ENCODE measurements at places on chromosomes 4 and X.
A peak's percentile ranks its signal among the peaks of the same experiment; 100 is the strongest.

DNA sequence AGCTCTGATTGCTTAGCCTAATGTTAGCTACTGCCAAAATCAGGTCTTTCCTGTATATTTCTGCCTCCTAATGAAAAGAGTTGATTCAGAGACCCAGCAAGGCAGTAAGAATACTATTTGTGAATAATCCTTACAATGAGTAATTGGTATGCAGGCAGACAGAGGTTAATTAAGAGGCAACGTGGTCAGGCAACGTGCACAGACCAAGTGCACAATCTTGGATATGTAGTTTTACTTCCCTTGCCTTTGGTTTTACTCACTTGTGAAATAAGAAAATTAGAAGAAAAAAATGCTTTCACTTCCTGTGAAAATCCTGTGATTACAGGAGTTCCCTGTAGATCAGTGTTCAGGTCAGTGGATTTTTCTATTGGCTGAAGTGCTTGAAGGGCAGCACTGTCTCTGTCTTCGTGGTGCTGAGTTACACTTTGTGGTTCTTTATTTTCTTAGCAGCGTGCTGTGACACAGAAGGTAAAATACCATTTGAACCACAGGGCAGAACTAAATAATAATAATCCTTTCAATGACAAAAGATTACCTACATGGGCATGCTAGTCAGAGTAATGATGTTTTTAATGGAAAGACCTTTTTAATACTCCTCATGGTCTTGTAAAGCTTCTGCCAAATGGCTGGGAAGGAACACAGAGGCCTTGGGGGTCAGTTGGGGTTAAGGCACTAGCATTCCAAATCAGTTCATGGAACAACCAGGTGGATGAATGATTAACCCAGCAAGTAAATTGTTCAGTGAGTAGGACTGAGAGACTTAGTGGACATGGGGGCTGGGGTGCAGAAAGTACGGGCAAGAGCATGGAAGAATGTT is 430.9 kb downstream of the MAPK10 start:
- DNase-seq = peak; percentile 76

- DNase-seq = peak; percentile 42
These were observed 164.0 kb downstream of the SH3KBP1 start for GRCh38 chrX:19723427-19723826.

DNA sequence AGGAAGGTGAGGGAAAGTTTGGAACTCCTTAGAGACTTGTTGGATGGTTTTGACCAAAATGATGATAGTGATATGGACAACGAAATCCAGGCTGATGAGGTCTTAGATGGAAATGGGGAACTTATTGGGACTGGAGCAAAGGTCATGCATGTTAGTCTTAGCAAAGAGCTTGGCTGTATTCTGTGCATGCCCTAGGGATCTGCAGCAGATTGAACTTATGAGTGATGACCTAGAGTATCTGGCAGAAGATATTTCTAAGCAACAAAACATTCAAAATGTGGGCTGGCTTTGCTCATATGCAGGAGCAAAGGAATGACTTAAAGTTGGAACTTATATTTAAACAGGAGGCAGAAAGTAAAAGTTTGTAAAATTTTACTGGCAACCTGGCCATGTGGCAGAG is 489.3 kb upstream of the DIPK2B start:
- no peak for DNase-seq

DNA sequence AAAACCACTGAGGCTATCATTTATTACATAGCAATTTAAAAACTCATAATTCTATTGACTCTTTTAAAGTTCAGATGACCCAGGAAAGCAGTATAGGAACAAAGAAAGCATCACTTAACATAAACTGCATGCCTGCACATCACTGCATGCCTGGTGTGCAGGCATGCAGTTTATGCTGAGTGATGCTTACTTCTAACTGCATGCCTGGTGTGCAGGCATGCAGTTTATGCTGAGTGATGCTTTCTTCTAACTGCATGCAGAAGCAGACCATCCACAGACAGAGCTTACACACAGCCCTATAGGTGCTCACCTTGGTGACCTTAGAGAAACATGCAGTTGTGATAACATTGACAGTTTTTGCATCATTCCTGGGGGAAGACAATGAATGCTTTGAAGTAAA is 17.0 kb downstream of the SDAD1 start:
- DNase-seq = no peak

GRCh38 chr4:32003548-32003947 is 1283.4 kb downstream of the PCDH7 start:
- no peak for DNase-seq

DNA sequence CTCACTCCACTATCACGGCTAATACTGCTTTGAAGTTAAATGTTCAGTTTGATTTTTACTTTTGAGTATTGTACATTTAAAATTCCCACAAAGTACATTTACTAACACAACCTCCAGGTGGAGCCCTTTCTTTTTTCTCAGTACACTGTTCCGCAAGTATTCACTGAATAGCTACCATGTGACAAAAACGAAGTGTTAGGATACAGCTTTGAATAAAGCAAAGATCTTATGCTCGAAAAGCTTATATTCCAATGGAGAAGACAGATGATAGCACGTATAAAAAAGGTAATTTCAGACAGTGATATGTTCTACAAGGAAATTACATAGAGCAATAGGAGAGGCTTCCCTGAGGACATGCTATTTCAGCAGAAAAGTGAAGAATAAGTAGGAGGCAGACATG is 60.7 kb upstream of the ABCG2 start:
- DNase-seq = peak; percentile 56

- peak; percentile 0 for DNase-seq
These were observed 282.5 kb upstream of the RASGEF1B start for GRCh38 chr4:81754169-81754568.

DNA sequence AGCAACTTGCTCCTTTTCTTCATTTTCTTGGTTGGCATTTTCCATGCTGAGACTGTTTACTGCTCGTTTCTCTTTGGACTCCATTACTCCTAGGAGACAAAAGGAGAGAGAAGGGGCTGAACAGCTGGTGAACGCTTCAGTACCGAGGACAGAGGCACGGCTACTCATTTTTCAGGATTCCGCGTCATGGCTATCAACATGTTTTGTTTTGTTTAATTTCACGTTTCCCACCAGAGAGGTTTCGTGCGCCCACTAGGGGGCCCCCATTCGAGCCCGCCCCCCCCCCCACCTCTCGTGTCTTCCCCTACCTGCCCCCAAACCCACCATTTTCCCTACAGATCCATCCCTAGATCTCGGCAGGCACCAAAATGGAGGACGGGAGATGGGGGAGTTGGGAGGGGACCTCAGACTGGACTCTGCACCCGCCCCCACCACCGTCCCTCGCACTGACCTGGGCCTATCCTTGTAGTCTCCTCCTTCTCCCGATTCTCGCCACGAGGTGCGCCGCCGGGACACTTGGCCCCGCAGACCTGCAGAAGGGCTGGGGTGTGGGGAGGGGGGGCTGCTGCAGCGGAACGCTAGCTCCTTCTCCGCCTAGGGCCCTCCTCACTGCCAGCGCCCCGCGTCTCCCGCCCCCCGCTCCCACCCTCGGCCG is 653 bp downstream of the BEX1 start:
- peak; percentile 39 for DNase-seq

DNA sequence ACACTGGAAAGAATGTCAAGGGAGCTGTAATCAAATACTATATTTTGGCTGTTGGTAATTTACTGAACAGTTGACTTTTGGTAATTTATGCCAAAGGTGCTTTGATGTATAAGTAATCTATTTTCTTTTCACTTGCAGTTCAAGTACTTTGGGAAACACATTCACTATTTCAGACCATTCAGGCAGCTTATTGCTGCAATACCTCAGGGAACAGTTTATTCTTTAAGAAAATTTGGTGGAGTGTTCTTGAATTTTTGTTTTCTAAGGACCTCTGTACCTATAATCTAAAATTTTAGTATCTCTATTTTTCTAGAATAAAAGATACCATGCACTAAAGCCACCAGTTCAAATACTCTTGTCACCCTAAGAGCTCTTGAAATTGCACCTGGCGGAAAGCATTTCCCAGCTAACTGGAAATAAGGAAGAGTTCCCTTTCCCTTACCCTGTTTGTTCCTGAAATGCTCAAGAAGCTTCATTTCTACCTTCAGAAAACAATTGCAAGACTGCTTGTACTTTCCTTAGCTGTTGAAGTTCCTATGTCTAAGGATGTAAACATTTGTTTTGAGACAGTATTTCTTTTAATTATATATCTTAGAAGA is 633.5 kb upstream of the FAT1 start:
- no peak for DNase-seq

- no peak for DNase-seq
These were observed 135.7 kb downstream of the ZNF330 start for GRCh38 chr4:141356321-141356962.

GRCh38 chr4:14924076-14924811 is 78.0 kb upstream of the CPEB2 start:
- DNase-seq = no peak

DNA sequence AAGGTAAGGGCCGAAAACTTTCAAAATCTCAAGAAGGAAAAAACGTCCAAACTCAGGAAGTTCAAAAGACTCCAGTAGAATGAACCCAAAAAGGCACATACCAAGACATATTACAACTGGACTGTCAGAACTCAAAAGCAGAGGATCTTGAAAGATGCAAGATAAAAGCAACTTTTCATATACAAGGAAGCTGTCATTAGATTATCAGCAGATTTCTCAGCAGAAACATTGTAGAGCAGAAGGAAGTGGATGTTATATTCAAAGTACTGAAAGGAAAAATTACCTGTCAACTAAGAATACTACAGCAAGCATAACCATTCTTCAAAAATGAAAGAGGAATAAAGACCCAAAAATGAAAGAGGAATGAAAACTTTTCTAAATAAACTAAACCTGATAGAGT is 224.9 kb downstream of the FAT4 start:
- DNase-seq = no peak

- no peak for DNase-seq
These were observed 95.0 kb downstream of the ARX start for GRCh38 chrX:24920769-24921168.

DNA sequence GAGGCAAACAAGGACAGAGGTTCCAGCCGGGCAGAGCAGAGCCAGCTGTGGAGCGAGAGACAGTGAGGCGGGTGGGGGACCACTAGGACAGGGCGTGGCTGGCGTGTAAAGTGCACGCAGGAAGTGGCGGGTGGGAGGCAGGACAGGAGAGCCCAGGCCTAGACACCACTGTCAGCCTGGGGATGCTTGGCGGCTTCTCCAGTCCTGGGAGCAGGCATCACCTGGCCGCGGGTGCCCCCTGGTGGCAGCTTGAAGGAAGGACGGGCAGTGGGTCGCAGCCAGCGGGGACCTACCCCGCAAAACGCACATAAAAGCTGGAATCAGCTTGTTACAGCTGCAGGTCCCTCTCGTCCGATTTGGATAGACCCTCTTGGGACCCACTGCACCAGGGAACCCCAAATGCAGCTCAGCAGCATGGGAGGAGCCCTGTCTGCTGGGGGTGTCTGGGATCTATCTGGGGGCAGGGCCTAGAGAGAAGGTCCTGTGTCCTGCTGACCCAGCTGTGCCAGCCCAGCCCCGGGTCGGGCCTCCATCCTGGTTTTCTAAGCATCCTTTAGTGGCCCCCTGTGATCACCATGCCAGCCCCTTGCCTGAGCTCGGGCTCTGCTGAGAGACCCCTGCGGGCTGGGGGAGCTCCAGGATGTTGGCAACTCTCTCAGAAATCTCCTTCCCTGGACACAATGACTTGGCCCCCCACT is 57.7 kb downstream of the WFS1 start:
- peak; percentile 55 for DNase-seq

GRCh38 chr4:119268466-119268865 is 53.5 kb downstream of the FABP2 start:
- no peak for DNase-seq

- peak; percentile 20 for DNase-seq
These were observed 8.5 kb downstream of the PITX2 start for GRCh38 chr4:110614173-110614963.

GRCh38 chr4:43243433-43244116 is 351.1 kb downstream of the GRXCR1 start:
- no peak for DNase-seq

GRCh38 chr4:141307241-141307689 is 86.6 kb downstream of the ZNF330 start:
- DNase-seq = peak; percentile 73

- DNase-seq = peak; percentile 51
These were observed 652.2 kb upstream of the DIPK2B start for GRCh38 chrX:45852884-45853283.

GRCh38 chr4:140609548-140610425 is 41.0 kb upstream of the UCP1 start:
- peak; percentile 50 for DNase-seq

DNA sequence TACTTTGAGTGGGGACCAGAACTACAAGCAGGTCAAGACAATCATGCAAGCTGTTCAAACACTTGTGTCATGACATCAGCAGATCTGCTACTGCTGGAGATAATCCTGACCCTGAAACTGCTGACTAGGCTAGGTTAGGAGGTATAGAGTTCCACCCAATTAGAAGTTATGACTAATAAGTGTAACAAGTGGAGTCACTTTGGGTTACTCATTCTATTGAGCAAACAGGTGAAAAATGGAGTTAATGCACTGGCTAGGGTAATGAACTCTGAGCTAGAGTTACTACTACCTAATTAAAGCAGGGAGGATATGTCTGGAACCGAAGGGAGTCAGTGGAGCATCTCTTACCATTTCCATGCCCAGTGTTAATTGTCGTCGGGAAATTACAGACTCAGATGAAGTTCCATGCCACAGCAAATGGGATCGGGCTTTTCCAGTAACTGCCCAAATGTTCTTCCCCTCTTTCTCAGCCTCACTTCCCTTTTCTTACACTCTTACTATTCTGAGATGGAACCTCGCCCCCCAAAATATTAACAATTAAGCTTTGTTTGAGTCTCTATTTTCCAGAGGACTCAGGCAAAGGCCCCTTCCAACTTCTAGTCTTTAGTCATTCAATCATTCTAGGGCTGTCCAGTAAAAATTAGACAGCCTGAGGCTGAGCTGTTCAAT is 19.8 kb upstream of the MANBA start:
- peak; percentile 61 for DNase-seq

- DNase-seq = no peak
These were observed 234.5 kb downstream of the RBMX2 start for GRCh38 chrX:130636277-130636676.

DNA sequence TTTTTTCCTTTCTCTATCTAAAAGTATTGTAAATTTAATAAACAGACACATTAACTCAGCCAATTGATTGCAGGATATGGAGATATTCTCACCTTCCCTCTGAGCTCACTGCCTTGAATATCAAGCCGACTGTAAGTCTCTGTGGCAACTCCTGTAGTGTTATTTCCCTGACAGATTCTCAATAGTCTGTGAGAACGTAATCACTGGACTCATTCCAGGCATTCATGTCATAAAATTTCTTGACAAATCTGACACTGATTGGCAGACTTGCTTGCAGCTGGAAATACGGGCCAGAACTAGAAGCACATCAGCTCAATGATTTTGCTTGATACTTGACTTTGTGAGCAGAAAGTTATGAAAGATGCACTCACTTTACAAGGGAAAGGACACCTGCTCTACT is 29.6 kb downstream of the FAM47B start:
- no peak for DNase-seq

Measured in iris pigment epithelial cell (primary cell).